ENCODE measurements at places on chromosomes 16 and 17.

- peak; percentile 52 for DNase-seq
Observed at GRCh38 chr16:81707411-81708265, 71.5 kb upstream of the PLCG2 start.

GRCh38 chr16:724188-725040 lies 1.8 kb downstream of the CCDC78 start:
- no peak for DNase-seq

DNA sequence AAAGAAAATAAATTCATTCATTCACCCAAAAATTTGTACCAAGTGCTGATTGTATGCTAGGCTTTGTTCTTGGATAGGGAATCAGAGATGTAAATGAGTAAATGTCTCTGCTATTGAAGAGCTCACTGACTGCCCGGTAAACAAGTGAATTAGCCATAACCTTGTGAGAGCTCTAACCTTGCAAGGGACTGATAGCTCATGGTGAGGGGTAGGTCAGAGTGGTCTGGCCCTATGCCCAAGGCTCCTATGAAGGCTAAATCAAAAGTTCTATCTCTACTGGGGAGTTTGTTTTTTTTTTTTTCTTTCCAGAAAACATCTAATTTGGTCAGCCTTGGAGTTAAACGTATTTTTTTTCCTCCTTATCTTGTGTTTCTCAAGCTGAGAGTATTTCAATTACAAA lies 172.8 kb upstream of the CDH11 start:
- DNase-seq: no peak

DNA sequence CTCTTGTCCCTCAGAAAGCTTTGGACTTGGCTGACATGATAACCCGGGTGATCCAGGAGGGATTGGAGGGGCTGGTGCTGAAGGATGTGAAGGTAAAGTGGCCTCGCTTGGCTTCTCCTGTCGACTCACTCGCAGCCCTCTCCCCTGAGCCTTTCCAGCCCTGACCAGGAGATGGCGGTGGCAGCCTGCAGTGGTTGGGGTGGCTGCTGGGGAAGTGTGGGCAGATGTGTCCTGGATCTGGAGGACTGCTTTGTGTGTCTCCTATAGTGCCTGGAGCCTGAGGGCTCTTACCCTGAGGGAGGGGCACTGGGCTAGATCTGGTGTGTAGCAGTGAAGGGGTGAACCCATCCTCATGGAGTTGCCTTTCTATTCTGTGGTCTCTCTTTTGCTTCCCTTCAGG lies 17.9 kb downstream of the LIG3 start:
- peak; percentile 67 for DNase-seq

GRCh38 chr16:180101-180675 lies at the start of gene HBQ1:
TSS of gene HBQ1 (plus strand) at chr16:180459. CDS start at chr16:180487, 28 bp downstream.
- DNase-seq: peak; percentile 25

GRCh38 chr16:3488801-3489200 lies 6.5 kb downstream of the C16orf90 start:
- DNase-seq: no peak
